ENCODE measurements at places on chromosomes 5 and 9.

- no peak overlapping the region for H3K27ac ChIP-seq
- H3K4me3 ChIP-seq, result no peak overlapping the region
- H3K4me1 ChIP-seq, result no peaks in the 10 kb centered on the region
- no peaks in the 10 kb centered on the region for H3K36me3 ChIP-seq
- no peaks in the 10 kb centered on the region for H3K27me3 ChIP-seq
These were observed 580.2 kb upstream of the PTPRD start for GRCh38 chr9:11192993-11193392.

DNA sequence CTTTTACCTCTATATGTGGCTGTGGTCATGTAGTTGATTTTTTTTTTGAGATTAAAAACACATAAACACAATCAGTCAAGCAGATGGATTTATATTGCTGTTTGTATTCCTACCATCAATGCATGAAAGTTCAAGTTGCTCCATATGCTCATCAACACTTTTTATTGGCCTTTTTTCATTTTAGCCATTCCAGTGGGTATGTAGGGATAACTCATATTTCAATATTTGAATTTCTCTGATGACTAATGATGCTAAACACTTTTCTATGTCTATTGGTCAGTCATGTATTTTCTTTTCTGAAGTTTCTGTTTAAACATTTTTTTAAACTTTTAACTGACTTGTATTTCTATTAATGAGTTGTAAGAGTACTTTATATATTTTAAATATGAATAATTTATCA, 445.4 kb upstream of the RGMB start:
- H3K36me3 ChIP-seq, result no peaks in the 10 kb centered on the region
- no peak overlapping the region for H3K27ac ChIP-seq
- no peak overlapping the region for H3K4me3 ChIP-seq
- H3K27me3 ChIP-seq, result no peaks in the 10 kb centered on the region
- H3K4me1 ChIP-seq, result no peaks in the 10 kb centered on the region
- no peak for DNase-seq

DNA sequence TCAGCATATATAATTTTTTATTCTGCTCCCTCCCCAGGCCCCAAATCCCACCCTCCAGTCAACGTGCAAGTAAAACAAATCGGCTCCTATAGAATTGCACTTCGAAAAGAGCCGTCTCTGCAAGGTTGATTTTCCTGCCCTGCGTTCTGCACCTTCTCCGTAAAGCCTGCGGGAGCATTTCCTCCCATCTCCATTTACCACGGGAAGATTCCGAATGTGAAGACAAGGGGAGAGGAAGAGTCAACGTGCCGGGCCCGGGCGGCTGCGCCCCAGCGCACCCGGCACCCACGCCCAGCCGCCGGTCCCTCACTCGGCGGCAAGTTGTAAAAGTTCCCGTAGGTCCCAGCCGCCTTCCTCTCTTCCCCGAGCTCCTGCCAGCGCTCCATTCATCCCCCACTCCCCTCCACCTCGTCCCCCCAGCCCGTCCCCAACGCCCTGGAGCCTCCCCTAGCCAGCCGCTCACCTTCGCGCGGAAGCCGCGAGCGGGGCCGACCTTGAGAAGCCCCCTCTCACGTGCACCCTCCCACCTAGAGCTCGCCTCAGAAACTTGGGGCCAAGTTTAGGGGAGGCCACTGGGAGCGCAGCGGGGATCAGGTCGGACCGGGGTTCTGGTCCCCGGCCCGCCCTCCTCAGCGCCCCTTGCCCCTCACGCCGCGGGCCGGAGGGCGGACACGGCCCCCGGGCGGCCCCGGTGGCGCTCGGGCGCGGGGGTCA, 431 bp downstream of the BNC2 start:
- no peak for DNase-seq
- H3K27ac ChIP-seq, result no peak overlapping the region
- peak overlapping the region; percentile 65 for H3K4me3 ChIP-seq
- H3K27me3 ChIP-seq, result no peaks in the 10 kb centered on the region
- H3K4me1 ChIP-seq, result no peaks in the 10 kb centered on the region

DNA sequence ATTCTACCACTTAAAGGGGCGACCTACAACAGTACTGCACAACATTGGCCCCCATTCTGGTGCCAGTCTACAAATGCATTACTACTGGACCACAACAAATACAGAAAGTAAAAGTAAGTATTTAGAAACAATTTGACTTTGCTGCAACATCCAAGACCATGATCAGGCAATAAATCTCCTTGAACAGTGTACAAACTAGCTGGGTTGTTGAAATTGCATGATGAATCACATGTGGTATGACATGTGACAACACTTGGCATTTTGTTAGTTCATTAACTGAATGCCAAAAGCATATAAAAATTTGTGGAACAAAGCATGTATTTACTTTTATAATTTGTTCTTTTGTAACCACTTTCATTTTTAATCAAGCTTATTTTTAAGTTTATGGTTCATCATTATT, 270.5 kb downstream of the NFIB start:
- H3K4me3 ChIP-seq, result no peak overlapping the region
- H3K36me3 ChIP-seq, result no peaks in the 10 kb centered on the region
- no peaks in the 10 kb centered on the region for H3K27me3 ChIP-seq
- no peak for DNase-seq
- no peak overlapping the region for H3K27ac ChIP-seq

DNA sequence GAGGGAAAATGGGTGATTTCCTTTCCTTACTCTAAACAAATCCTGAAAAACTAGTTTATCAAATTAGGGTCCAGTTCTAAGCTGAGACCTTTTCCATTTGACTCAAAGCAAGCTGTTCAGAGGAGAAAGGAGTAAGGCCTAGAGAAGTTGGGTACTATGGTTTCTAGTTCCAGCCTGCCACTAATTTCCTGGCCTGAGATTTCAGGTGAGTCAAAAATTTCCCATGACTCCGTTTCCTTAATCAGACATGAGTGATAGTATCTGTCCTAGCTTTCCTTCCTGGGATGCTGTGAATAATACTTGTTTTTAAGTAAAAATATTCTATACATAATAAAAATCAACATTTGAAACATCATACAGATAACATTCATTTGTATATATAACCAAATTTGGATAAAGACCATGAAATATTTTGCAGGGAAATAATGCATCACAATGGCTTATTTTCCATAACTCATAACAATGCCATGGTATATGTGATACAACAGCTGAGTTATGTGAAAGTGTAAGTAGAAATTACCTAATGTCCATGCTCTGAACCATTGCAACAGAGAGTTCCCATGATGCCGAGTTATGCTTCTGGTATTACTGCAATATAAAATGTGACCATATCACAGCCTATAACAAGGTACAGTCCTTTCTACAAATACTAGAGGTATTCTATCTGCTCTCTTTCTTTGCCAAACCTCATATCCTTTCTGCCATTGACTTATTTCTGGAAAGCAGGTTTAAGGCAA, 142.7 kb downstream of the MLLT3 start:
- no peak overlapping the region for H3K27ac ChIP-seq
- H3K36me3 ChIP-seq, result no peaks in the 10 kb centered on the region

GRCh38 chr5:32476891-32477290, 32.4 kb upstream of the ZFR start:
- H3K36me3 ChIP-seq, result no peaks in the 10 kb centered on the region
- H3K4me3 ChIP-seq, result no peak overlapping the region
- no peaks in the 10 kb centered on the region for H3K4me1 ChIP-seq
- H3K27ac ChIP-seq, result no peak overlapping the region
- H3K27me3 ChIP-seq, result no peaks in the 10 kb centered on the region

GRCh38 chr9:116383133-116383532, 229.5 kb downstream of the PAPPA start:
- H3K4me3 ChIP-seq, result no peak overlapping the region
- no peaks in the 10 kb centered on the region for H3K4me1 ChIP-seq
- no peaks in the 10 kb centered on the region for H3K27me3 ChIP-seq
- H3K36me3 ChIP-seq, result no peaks in the 10 kb centered on the region

- H3K4me1 ChIP-seq, result no peaks in the 10 kb centered on the region
- peaks cover 87% of the 10 kb centered on the region for H3K27me3 ChIP-seq
These were observed 53.3 kb upstream of the RNU6ATAC start for GRCh38 chr9:134217431-134218210.

GRCh38 chr5:79850316-79850822, 140.7 kb downstream of the MTX3 start:
- no peak overlapping the region for H3K4me3 ChIP-seq
- no peaks in the 10 kb centered on the region for H3K27me3 ChIP-seq
- no peak for DNase-seq
- H3K27ac ChIP-seq, result no peak overlapping the region
- H3K4me1 ChIP-seq, result no peaks in the 10 kb centered on the region

DNA sequence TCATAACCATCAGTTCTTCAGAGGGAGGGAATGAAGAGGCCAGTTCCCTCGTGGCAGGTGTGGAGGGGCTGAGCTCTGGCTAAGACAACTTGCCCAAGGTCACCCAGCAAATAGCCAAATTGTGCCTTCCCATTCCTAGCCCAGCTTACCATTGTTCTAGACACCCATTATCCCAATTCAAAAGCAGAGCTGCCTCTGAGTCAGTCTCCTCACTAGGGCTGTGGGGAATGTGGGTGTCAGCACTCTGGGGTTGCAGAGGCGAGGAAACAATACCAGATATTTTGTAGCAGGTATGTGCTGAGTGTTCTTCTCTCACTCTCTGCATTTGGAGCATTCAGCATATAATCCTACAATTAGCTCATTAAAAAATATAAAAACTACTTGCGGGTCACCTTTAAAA, 270.8 kb downstream of the PSAT1 start:
- no peaks in the 10 kb centered on the region for H3K4me1 ChIP-seq
- H3K4me3 ChIP-seq, result no peak overlapping the region
- H3K27ac ChIP-seq, result no peak overlapping the region
- no peak for DNase-seq

Data from MM.1S (cell line).